ENCODE measurements at places on chromosomes 7 and 10.
A peak's percentile ranks its signal among the peaks of the same experiment; 100 is the strongest.

DNA sequence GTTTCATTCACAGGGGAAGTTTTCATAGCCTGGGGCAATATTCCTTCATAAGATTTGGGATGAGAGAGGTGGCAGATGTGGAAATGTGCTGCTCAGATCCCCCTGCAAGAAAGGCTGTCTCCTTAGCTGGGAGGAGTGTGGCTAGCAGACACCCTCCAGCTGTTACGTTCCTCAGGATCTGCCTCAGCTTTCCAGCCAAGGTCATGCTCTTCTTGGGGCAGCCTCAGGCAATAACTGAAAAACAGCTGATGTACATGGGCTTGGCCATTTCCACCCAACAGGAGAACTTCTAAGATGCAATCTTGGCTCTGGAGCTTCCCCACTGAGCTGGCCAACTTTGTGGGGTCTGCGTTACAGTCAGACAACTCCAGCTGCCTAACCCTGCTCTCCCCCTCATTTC lies 51.3 kb upstream of the SEPTIN7 start:
- no peak for DNase-seq

DNA sequence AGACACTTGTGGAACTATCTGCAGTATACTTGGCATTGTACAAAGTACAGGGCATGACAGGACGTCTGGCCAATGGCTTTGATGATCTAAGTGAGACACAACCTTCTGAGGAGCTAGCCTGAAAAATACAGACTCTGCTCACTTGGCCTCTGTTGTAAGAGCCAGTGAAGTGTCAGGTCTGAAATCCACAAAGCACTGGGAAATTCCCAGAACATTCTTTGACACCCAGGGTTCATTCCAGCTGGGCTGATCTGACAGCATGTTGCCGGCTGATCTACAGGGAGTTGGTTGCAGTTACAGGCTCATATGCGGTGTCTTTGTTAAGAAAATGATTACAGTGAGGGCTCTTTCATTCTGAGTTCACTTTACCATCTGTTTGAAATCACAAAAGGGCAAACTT lies 354.6 kb downstream of the PHF14 start:
- DNase-seq: no peak

DNA sequence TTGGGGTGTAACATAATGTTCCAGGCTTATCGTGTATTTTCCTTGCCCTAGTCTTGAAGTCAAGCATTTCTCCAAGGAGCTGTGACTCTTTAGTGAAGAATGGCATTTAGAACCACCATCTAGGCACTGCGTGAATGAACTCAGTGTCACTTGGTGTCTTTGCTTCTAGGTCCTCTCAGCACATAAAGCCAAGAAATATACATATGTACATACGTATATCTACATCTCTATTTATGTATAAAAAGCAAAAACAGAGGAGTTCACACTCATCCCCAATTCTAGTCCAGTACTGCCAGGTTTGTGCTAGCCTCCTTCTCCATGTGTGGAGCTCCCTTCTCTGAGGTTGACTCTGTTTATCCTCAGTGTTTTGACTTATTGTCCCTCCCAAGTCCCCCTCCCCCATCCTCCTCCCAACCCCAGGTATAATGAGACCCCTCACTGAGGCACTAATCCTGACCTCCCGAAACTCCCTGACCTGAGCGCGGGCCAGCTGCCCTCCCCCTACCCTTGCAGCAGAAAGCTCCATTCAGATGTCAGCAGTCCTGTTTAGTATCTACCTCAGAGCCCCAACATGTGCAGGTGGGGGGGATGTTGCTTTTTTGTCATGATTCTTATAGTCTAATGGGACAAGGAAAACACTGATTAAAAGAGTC lies 61.5 kb downstream of the GDI2 start:
- DNase-seq: no peak

DNA sequence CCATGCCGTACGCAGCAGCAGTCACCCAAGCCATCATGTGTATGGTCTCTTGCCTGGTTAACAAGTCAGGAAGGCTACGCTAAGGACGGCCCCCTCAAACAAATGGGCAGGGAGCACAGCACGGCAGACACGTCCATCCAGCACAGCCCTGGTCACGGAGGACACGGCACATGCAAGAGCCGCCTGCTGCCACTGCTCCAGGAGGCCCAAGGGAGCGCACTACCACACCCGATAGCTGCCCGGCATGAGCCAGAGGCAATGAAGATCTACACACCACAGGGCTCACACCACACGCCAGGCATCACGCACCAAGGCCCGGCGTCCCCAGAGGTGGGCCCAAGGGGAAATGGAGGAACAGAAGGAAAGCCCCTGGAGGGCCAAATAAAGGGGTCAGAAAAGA lies 134.2 kb downstream of the MAD1L1 start:
- DNase-seq: no peak

DNA sequence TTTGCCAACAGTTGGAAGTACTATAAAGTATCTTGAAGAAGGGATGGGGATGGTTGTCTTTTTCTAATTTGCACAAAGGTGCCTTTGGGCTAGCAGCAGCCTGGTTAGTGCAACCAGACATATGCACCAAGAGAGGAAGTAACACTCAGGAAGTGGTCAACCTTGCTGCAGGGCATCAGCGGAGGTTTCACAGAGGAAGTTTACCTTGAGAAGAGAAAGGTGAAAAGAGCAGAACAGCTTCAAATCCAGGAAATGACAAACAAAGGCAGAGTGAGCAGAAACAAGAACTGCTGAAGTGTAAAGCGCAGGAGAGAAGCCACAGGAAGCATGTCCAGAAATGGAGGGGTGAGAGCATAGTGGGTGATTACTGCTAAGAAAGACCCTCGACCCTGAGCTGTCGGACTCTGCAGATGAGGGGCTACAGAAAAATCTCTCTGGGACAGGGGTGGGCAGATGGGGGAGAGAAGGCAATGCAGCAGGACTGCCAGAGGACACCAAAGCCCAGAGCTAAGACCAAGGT lies 66.9 kb downstream of the STK17A start:
- DNase-seq: peak; percentile 66

- no peak for DNase-seq
These were observed 49.0 kb downstream of the RBAK start for GRCh38 chr7:5094641-5095040.

GRCh38 chr7:75885036-75885435 lies 6.2 kb downstream of the RHBDD2 start:
- no peak for DNase-seq

GRCh38 chr7:24764972-24765744 lies 7.9 kb upstream of the GSDME start:
- no peak for DNase-seq

- no peak for DNase-seq
These were observed 428.0 kb upstream of the TPK1 start for GRCh38 chr7:145263886-145264285.

DNA sequence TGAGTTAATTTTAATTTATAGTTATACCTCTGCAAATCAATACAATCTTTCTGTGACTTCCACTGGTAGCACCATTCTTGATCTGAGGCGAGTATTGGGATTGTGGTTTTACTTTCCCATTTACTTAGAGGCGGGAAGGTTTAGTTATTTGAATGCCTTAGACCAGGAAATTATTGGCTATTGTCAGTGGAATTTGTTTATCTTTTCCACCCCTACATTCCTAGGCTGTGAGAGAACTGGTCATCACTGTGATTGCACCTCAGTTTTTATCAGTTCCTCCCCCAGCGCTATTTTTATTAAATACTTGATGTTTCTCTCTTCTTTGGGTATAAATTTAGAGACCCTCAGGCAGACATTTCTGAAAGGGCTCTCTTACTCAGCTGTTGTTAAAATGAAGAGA lies 29.9 kb downstream of the CDK14 start:
- no peak for DNase-seq

GRCh38 chr7:142669074-142669654 lies 80.1 kb upstream of the PRSS1 start:
- DNase-seq: peak; percentile 15

DNA sequence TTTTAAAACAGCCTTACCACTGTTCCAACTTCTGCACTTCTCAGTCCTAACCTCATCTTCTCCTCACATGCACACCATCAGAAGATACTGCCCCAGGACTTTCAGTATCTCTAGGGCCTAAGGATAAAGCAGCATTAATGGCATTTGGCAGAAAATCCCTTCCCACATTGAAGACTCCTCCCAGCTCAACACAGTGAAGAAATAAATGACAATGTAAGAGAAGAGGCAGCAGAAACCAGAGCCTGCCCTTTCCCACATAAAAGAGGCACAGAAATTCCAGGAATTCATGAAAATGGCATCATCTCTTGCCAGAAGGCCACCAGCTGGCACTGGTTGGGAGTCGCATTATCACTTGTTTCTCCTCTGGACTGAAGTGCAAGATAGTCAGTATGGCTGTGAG lies 3.7 kb downstream of the GCC1 start:
- no peak for DNase-seq

- peak; percentile 21 for DNase-seq
These were observed 1249.6 kb downstream of the TYW1 start for GRCh38 chr7:68246189-68246633.

DNA sequence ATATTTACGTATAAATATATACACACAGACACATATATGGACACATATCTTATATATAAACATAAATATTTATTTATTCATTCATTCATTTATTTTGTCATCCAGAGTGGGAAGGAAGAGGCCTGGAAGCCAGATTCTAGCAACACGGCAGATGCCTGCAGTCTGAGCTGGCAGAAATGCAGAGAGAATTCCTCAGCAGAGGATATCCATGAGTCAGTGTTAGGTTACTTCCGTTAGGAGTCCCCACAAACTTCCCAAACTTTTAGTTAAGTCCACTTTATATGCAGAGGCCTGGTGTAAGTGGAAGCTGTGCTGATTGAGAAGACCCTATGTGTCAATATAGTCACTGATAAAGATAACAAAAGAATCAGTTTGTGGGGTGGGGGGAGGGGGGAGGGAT lies 89.6 kb downstream of the PPP1R17 start:
- DNase-seq: no peak

DNA sequence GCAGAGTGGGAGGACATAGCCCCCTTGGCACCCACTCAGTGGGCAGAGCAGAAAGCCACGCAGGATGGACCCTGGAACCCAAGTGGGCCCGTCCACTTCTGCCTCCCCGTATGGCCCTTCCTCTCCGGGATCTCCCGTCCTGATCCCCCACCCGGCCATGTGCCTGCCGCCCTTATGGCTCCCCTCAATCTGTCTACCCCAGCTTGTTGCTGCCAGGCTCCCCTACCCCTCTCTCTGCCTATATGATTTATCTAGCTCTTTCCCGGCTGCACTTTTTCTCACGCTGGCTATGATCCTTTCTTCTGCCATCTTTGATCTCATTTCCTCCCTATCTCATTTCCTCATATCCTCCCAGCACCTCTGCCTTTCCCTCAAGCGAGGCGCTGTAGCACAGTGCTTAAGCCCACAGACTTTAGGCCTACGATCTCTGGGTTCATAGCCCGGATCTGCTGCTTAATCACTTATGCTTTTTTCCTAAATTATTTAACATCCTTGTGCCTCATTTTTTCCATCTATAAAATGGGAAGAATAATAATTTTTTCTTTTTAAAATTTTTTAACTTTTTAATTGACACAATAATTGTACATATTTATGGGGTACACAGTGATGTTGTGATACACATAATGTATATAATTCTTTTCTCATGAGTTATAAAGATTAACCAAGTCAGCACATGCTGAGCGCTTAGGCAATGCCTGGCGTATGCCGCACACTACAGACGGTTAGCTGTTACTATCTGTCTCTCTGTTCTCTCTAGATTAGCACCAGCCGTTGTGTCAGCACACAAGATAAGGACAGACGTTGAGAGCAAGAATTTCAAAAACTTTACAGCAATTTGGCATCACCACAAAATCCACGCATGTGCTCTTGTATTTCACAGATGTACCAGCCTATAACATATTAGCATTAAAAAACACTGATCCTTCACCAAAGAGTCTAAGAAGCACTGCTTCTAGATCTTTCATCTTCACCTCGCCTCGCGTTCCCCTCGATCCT lies 18.1 kb downstream of the KCNH2 start:
- no peak for DNase-seq

GRCh38 chr7:81161451-81162075 lies 242.7 kb upstream of the SEMA3C start:
- DNase-seq: no peak

DNA sequence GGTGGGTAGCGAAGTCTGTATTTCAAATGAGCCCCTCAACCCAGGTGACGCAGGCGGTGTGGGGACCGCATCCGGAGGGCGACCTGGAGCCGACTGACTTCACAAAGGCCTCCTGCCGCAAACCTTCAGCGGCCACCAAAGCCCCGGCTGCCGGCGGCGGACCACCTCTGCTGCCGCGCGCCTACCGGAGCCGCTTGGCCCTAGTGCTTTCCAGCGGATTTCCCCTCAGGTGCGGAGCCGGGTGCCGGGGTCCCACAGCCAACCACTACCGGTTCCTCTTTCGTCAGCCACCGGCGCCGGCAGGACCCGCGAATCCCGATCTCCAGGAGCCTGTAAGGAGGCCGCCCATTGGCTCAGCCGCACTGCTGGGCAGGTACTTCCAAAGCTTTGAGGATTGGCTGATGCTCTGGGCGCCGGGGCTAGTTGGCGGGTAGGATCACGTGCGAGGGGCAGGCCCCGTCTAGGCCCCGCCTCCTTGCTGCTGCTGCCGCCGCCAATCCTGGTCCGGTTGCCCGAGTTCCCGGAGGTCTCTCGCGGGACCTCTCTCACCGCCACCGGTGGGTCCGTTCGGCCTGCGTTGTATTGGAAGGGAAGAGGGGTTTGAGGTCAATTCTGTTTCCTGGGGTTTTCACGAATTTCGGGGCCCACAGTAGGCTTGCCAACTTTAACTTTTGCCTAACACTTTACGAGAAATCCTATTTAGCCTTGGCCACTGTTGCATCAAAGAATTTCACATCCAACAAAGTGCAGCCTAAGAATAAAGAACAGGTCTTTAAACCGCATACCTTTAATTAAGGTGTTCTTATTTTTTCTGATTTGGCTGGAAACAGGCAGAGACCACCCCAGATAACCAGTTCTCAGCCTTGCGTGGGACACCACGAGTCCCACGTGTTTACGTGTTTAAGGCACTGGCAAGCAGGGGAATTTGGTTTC lies at the start of gene GSTO2:
Gene GSTO2, plus strand, starts transcription at position 472 of the 933 bp plus-strand sequence. CDS start 5,732 bp downstream, outside the sequence.
- peak; percentile 99 for DNase-seq

DNA sequence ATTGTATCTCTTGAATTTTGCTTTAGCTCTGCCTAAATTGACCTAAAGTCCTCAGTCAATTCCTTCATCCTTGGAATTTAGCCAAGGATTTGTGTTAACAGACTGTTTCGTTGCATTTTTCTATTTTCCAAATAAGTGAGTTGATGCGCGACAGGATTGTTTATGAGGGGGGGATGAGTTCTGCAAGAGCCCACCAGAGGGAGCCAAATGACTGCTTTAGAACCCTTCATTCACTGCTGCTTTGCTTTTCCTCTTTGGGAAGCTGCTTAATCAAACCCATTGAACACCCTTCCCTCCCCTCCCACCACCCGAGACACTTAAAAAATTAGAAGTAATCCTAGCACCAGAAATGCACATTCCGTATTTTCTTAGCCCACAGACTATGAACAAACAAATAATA lies 33.7 kb upstream of the PTF1A start:
- peak; percentile 62 for DNase-seq

DNA sequence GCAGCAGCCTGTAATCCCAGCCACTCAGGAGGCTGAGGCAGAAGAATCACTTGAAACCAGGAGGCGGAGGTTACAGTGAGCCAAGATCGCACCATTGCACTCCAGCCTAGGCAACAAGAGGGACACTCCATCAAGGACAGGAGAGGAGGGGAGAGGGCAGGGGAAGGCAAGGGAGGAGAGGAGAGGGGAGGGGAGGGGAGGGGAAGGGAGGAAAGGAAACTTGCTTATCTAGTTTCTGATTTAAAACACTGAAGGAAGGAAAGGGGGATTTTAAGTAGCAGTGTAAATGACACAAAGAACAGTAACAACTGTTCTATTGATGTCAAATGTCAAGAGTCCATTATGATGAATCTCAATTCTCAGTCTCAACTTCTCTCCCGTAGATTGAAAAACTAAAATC lies 43.7 kb downstream of the SRPK2 start:
- DNase-seq: no peak
